ENCODE measurements at places on chromosomes 4 and X. TPM values are rescaled to one million over a fixed set of nuclear protein-coding genes. Genes with fewer than 3 reads are reported as not detected.

The CNGA1 gene
- not detected for total RNA-seq

The AMTN gene
- total RNA-seq: not detected

The POLN gene
- total RNA-seq: 5.6 TPM

The IGFBP7 gene
- total RNA-seq: 0.35 TPM

The SPANXA2 gene
- total RNA-seq: not detected

The BGN gene
- not detected for total RNA-seq

The PABPC1L2B gene
- not detected for total RNA-seq

The PRDM8 gene
- total RNA-seq: 32.5 TPM

The PPP2R3B gene
- total RNA-seq: 45.8 TPM

The MTTP gene
- total RNA-seq: not detected

The HEPH gene
- not detected for total RNA-seq

DNA sequence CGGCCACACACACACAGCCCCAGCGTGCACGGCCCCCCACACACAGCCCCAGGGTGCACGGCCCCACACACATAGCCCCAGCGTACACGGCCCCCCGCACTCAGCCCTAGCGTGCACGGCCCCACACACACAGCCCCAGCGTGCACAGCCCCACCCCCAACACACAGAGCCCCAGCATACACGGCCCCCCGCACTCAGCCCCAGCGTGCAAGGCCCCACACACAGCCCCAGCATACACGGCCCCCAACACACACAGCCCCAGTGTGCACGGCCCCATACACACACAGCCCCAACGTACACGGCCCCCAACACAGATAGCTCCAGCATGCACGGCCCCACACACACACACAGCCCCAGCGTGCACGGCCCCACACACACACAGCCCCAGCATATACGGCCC is 17.6 kb downstream of the GAK start:
- no peak overlapping the region for H3K4me3 ChIP-seq
- DNase-seq: no peak
- peaks cover 30% of the 10 kb centered on the region for H3K36me3 ChIP-seq
- no peak overlapping the region for H3K27ac ChIP-seq
- peaks cover 24% of the 10 kb centered on the region for H3K4me1 ChIP-seq
- no peaks in the 10 kb centered on the region for H3K27me3 ChIP-seq

DNA sequence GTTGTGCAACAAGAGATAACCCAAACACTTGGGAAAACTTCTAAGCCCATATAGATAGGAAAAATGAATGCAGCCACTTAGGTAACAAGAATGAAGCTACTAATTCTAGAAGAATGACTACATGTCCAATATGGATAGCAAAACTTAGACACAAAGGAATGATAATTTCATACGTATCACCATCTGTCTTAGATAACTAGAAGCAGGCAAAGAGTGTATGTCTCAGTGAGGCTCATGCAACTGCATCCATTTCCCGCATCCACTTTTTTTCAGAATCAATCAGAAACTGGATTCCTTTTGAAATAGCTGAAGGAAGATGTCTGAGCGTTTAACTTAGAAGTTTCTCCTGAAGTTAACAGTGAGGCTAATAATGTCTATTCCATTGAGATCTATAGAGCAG is 408.7 kb upstream of the PITX2 start:
- no peak overlapping the region for H3K27ac ChIP-seq
- no peaks in the 10 kb centered on the region for H3K4me1 ChIP-seq
- H3K27me3 ChIP-seq: no peaks in the 10 kb centered on the region
- no peaks in the 10 kb centered on the region for H3K36me3 ChIP-seq
- DNase-seq: no peak

DNA sequence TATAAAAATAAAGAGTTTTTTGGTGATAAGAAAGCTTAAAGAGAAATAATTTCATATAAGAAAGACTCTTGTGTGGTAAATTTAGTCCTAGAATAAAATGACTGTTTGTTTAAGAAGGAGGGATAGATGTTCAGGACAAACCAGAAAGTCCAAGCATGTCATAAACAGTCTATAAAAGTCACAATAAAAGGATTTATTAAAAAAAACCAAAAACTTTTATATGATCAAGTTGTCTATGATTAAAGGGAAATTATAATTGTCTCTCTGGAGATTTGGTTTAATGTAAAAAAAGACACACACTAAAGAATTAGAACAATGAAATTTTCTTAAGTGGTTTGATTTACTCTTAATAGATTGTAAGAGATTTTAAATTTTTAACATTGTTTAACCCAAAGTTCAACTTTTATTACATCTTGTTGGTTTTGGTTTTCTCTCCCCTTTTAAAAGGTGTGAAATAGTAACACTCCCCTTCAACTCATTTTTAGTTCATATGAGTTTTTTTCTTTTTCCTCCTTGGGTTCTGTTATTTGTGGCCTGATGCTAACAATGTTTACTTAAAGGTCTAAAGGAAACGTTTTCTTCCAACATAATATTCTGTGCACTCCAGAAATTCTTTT is 89.7 kb downstream of the PDHA2 start:
- H3K4me1 ChIP-seq: no peaks in the 10 kb centered on the region
- no peak overlapping the region for H3K4me3 ChIP-seq
- no peaks in the 10 kb centered on the region for H3K27me3 ChIP-seq
- no peak for DNase-seq
- H3K36me3 ChIP-seq: no peaks in the 10 kb centered on the region
- no peak overlapping the region for H3K27ac ChIP-seq

GRCh38 chrX:136397001-136397400 is 90.7 kb upstream of the BRS3 start:
- no peak overlapping the region for H3K4me3 ChIP-seq
- no peak for DNase-seq
- no peaks in the 10 kb centered on the region for H3K36me3 ChIP-seq
- H3K27me3 ChIP-seq: peaks cover 3% of the 10 kb centered on the region

DNA sequence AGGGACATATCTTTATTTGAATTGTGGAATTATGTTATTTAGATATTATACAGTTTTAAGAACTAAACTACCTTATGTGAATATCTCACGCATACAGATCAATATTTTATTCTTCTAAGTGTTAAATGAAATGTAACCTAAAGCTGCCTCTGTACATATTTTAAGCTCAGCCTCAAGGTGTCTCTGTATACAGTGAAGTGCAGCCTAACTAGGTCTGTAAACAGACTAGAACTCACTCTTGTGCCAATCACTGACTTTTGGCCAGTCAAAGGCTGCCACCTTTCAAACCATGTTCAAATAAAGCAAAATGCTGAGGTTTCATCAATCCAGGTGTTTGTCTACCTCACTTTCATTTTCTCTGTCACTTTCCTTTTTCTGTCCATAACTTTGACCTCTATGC is 1074.5 kb upstream of the PRKX start:
- no peak overlapping the region for H3K4me3 ChIP-seq
- H3K27ac ChIP-seq: no peak overlapping the region
- H3K36me3 ChIP-seq: no peaks in the 10 kb centered on the region
- H3K27me3 ChIP-seq: no peaks in the 10 kb centered on the region

DNA sequence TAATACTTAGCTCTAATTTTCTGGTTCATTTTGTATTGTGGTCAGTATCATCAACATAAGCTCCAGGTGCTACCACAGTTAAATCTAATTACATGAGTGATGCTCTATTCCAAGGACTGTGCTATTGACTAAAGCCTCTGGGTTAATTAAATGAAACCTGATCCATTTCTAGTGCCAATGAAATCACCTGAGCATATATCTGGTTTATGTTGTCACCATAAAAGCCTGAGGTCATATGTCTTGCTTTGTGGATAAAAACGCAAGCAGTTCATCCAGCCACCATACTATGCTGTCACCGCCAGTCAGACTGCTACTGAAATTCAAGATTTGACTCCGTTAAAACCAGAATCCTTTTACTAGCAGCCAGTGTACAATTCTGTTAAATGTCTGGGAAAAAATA is 64.2 kb upstream of the ZNF518B start:
- H3K4me3 ChIP-seq: no peak overlapping the region
- DNase-seq: no peak
- H3K36me3 ChIP-seq: no peaks in the 10 kb centered on the region
- H3K4me1 ChIP-seq: no peaks in the 10 kb centered on the region
- H3K27me3 ChIP-seq: peaks cover 2% of the 10 kb centered on the region

GRCh38 chr4:18103876-18104605 is 82.5 kb upstream of the LCORL start:
- DNase-seq: no peak
- no peak overlapping the region for H3K4me3 ChIP-seq
- H3K27me3 ChIP-seq: peaks cover 10% of the 10 kb centered on the region

DNA sequence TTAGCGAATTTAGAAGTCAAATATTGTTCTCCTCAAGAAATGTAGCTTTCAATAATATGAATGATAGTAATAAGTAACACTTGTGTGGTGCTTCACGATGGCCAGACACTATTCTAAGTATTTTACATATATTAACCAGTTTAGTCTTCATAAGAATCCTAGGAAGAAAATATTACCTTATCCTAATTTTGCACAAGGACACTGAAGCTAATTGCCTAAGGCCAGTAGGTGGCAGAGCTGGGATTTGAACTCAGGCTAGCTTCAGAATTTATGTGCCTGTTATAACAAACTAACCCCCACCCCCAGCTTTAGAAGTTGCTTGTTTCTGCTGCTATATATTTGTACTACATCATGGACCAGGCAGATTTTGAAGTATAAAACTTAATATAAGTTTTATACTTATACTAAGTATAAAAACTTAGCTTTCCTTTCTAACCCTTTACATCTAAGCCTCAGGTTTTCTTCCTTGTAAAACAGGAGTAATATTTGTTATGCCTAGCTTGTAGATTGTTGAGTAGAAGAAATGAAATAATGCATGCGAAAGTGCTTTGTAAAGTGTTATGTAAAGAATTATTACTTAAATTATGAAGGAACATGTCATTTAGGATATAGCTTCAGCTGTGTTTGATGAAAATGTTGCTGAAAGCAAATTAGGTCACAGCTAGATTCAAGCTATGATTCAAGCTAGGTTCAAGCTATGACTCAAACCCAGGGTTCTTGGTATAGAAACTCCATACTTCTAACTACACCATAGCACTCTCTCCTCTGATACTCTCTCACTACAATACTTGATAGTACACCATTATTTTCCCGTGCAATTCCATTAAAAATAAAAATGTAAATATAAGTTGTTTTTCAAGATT is 4.2 kb upstream of the CDS1 start:
- H3K27ac ChIP-seq: no peak overlapping the region
- H3K36me3 ChIP-seq: no peaks in the 10 kb centered on the region
- H3K27me3 ChIP-seq: peaks cover 32% of the 10 kb centered on the region
- DNase-seq: no peak
- no peak overlapping the region for H3K4me3 ChIP-seq

GRCh38 chr4:3341760-3342159 is 48.9 kb downstream of the RGS12 start:
- no peaks in the 10 kb centered on the region for H3K27me3 ChIP-seq
- no peaks in the 10 kb centered on the region for H3K36me3 ChIP-seq
- H3K27ac ChIP-seq: no peak overlapping the region
- no peak overlapping the region for H3K4me3 ChIP-seq

DNA sequence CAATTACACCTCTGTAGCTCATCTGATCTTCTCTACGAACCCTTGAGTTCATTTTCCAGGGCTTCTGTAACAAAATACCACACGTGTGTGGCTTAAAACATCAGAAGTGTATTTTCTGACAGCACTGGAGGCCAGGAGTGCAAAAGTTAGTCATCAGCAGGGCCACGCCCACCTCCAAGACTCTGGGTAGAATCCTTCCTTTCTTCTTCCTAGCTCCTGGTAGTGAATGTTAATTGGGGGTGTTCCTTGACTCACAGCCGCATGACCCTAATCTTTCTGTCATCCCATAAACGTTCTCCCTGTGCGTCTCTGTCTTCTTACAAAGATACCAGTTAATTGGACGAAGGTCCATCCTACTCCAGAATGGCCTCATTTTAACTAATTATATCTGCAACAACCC is 115.0 kb downstream of the TRIML1 start:
- no peaks in the 10 kb centered on the region for H3K4me1 ChIP-seq
- no peaks in the 10 kb centered on the region for H3K36me3 ChIP-seq
- H3K27me3 ChIP-seq: no peaks in the 10 kb centered on the region

GRCh38 chr4:159137176-159137575 is 34.3 kb downstream of the RAPGEF2 start:
- no peaks in the 10 kb centered on the region for H3K27me3 ChIP-seq
- no peaks in the 10 kb centered on the region for H3K4me1 ChIP-seq
- no peak for DNase-seq
- no peak overlapping the region for H3K27ac ChIP-seq
- no peak overlapping the region for H3K4me3 ChIP-seq
- peaks cover 7% of the 10 kb centered on the region for H3K36me3 ChIP-seq

- H3K36me3 ChIP-seq: no peaks in the 10 kb centered on the region
- H3K27ac ChIP-seq: no peak overlapping the region
- peak overlapping the region; percentile 57 for H3K4me3 ChIP-seq
- H3K4me1 ChIP-seq: peaks cover 41% of the 10 kb centered on the region
- DNase-seq: no peak
Measured at GRCh38 chrX:10015723-10016518, 48.8 kb downstream of the CLDN34 start.

GRCh38 chr4:110414561-110414920 is 61.4 kb upstream of the ENPEP start:
- DNase-seq: no peak
- no peak overlapping the region for H3K4me3 ChIP-seq
- no peaks in the 10 kb centered on the region for H3K36me3 ChIP-seq
- H3K27me3 ChIP-seq: peaks cover 4% of the 10 kb centered on the region

- peaks cover 69% of the 10 kb centered on the region for H3K4me1 ChIP-seq
- H3K36me3 ChIP-seq: peaks cover 46% of the 10 kb centered on the region
- peak overlapping the region; percentile 87 for H3K27ac ChIP-seq
Measured at GRCh38 chrX:40065296-40066046, 32.3 kb downstream of the BCOR start.

- no peak overlapping the region for H3K27ac ChIP-seq
- DNase-seq: no peak
- no peaks in the 10 kb centered on the region for H3K4me1 ChIP-seq
- no peak overlapping the region for H3K4me3 ChIP-seq
Measured at GRCh38 chr4:173919196-173919595, 364.3 kb downstream of the FBXO8 start.

GRCh38 chr4:81607950-81608349 is 136.2 kb upstream of the RASGEF1B start:
- H3K27ac ChIP-seq: no peak overlapping the region
- peaks cover 2% of the 10 kb centered on the region for H3K4me1 ChIP-seq
- H3K4me3 ChIP-seq: no peak overlapping the region

- no peak overlapping the region for H3K27ac ChIP-seq
- no peak overlapping the region for H3K4me3 ChIP-seq
- no peaks in the 10 kb centered on the region for H3K36me3 ChIP-seq
Measured at GRCh38 chrX:69207216-69207615, 42.0 kb upstream of the PJA1 start.

DNA sequence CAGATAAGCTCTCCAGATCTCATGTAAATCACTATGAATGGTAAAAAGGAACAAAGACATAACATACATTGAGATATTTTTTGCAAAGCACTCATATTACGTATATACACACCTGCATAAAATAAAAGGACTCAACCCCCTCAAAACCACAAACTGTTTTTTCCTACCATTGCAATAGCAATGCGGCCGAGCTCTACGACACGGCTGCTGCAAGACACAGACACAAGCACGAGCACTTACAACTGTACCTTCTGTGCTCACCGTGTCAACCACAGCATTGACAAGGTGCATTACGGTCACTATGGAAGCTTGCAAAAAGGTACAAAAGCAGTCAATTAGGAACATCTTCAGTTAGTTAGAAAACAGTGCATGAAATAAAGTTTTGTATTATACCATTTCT is 37.1 kb upstream of the MTNR1A start:
- no peak for DNase-seq
- no peaks in the 10 kb centered on the region for H3K27me3 ChIP-seq
- H3K36me3 ChIP-seq: no peaks in the 10 kb centered on the region
